Activated T-helper 1 cell treated with anti-CD3 and anti-CD28 coated beads, Interleukin-12 subunit alpha, Interleukin-12 subunit beta, Interleukin-2, Interleukin-4 antibody, amounts not matched to agents 30 ng/mL and 10 ng/mL and 1 ng/mL, durations not matched to agents 14 hours and 24 hours and 36 hours (primary cell): ENCODE measurements at places on chromosomes 13 and 19.

DNA sequence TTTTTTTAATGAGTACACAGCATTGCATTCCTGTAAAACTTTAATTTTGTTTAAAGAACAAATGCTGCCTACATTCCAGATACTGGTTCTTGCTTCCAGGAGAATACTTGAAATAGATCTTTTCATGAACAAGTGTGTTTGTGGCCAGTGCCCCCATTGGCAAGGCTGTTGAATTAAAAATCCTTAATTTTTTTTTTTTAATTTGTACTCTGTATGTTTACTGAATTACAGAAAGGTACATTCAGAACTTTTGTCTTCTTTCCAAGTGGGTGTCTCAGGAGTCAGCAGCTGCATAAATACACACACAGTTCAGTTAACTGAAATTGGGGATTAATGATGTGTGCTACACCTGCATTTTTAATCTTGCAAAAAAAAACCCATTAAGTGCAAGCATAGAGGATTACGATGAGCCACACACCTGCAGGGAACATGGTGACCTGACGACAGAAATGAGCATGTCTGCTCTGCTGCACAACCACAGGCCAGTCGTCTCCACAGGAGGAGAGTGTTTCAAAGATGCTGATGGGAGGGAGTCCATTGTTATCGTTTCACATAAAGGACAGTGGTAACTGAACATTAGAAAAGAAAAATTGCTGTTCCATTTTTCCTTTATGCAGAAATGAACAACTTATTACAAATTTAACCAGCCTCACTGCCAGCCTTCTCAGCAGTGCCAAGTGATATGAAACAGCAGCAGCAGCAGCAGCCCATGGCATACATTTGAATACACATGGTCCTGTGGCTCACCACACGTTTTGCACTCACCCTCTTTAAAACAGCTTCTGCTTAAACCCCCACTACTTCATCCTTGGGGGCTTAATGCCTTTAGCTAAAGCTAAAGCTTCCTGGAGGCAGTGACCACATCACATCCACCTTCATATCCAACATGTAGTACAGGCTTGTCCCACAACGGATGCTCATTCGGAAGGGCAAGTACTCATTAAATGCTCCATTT is 72.3 kb upstream of the RFC3 start:
- no peak for DNase-seq

- DNase-seq: no peak
Measured at GRCh38 chr13:25110956-25111584, 15.1 kb downstream of the PABPC3 start.

DNA sequence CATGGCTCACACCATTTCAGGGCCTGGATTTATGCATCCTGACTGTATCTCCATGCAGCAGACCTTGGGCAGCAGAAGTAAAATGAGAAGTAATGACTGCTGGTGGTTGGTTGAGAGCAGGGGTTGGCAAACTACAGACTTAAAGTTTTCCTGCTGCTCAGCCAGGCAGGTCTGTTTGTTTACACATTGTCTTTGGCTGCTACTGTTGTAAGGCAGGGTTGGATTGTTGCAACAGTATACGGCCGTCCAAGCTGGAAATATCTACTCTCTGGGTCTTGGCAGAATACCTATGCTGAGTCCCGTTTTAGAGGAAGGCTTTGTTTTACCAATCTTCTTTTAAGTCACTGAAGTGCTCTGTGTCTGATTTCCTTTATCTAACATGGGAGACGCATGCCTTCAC is 13.5 kb downstream of the SNRNP70 start:
- no peak for DNase-seq

- peak; percentile 72 for DNase-seq
Measured at GRCh38 chr19:6801485-6802086, 29.1 kb downstream of the VAV1 start.

DNA sequence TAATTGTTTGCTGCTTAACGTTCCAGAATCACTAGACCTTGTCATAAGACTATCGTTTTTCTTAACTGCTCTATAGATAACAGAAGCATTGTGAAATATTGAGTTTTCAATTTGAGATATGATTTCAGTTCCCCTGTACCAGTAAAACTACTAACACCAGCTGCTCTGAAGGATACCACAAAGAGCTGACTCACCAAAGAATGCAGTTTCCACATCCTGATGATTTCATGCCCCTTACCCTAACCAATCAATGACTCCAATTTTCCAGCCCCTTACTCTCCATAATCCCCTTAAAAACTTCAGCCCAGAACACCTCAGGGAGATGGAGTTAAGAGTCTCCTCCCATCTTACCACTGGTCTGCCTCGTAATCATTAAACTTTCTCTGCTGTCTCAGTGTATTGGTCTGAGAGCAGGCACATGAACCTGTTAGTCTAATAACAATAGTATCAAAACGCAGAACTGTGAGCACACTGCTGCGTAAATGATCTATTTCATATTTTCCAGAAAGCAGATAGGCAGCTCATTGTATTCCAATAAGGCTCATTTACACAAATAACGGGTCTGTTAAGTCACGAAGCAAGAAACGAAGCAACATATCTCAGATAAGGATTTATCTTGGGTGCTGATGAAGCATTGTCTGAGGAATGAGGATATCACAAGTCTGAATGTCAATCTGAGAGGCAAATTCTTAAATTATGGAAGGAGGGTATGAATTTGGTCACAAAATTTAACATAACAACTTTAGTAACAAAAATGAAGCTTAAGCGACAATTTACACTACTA is 14.1 kb upstream of the CCNA1 start:
- DNase-seq: no peak

- DNase-seq: no peak
Measured at GRCh38 chr13:113947311-113948033, 26.4 kb downstream of the C13orf46 start.

DNA sequence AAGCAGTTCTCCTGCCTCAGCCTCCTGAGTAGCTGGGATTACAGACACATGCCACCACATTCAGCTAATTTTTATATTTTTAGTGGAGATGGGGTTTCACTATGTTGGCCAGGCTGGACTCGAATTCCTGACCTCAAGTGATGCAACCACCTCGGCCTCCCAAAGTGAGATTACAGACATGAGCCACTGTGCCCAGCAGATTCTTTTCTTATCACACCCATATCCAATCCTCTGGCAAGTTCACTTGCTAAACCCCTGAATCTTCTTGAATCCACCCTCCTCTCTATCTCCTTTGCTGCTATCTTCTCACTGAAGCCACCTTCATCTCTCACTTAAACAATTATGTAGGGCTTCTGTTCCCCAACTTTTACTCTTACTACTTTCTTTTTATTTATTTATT is 17.5 kb downstream of the TMEM143 start:
- no peak for DNase-seq

DNA sequence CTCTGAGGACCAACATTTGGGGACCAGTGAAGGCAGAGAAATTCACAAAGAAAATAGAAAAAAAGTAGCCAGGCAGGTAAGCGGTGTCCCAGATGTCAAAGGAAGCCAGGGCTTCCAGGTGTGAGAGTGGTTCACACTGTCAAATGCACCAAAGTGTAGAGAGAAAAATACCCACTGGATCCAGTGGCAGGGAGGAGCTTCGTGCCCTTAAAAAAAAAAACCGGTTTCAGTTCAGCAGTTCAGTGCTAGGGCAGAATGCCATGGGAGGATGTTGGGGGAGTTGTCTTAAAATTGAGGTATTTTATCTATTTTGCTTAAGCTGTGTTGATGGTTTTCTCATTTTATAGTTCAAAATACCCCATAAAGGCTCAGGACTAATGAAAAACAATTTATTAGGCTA is 47.8 kb upstream of the C1QTNF9 start:
- no peak for DNase-seq

GRCh38 chr13:74136084-74136658 is 2.0 kb upstream of the KLF12 start:
- no peak for DNase-seq

- no peak for DNase-seq
Measured at GRCh38 chr13:85009447-85009846, 789.8 kb downstream of the SLITRK6 start.

DNA sequence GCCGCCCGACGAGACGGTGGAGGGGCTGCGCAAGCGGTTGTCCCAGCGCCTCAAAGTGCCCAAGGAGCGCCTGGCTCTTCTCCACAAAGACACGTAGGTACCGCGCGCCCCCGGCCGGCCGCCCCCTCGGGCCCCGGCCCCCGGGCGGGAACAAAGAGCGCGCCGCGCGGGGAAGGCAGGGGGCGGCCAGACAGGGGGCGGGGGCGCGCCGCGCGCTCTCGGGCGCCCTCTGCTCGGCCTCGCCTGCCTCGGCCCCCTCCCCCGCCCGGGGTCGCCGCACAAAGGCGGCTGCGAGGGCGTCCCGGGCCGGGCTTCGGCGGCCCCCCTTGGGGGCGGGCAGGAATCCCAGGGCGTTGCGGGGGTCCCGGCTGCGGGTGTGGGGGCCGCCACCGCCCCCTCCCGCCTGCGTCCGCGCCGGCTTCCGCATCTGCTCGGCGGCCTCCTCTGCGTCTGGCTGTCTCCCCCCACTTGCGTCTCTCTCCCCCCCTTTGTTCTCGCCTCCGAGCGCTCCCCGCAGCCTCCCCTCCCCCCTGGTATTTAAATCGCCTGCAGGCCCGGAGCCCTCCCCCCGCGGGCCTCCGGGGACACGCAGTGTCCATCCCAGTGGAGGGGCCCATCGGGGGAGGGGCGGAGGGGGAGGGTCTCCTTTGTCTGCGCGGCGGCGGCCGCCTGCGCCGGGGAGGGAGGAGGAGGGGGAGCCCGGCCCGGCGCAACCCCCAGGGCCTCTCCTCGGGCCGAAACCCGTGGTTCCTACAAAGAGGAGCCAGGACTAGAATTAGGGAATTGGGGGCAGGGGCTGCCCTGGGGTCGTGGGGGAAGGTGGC is 2.3 kb downstream of the MIDN start:
- DNase-seq: no peak

DNA sequence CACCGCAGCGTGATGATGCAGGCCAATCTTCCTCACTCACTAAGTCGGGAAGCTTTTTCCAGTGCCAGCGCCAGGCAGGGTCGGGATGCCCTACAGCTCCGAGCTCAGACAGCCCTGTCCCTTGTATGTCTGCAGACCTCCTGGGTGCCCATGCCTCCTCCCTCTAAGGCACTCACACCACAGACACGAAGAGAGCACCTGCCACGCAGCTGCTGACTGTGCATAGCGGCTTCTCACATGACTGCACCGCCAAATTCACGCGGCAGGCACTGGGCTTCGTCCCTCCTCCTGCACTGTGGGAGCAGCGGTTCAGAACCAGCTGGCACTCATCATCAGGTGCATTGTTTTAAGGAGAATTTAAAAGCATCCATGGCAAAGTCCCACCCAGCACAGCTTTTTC is 88.1 kb downstream of the SLC7A1 start:
- no peak for DNase-seq

DNA sequence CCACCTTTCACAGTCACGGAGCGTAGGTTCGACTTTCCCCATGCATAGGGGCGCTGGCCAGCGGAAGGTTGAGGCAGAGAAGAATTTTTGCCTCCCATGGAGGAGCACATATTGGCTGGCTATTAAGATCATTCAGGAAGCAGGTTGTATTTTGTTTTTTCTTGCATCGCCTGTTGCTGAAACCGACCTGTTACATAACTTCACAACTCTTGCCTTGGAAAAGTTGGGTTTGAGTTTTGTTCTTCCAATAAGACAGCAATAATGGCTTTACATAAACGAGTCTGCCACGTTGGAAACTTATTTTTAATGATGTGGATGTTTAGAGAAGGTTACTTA is 1.4 kb downstream of the UPF1 start:
- no peak for DNase-seq

DNA sequence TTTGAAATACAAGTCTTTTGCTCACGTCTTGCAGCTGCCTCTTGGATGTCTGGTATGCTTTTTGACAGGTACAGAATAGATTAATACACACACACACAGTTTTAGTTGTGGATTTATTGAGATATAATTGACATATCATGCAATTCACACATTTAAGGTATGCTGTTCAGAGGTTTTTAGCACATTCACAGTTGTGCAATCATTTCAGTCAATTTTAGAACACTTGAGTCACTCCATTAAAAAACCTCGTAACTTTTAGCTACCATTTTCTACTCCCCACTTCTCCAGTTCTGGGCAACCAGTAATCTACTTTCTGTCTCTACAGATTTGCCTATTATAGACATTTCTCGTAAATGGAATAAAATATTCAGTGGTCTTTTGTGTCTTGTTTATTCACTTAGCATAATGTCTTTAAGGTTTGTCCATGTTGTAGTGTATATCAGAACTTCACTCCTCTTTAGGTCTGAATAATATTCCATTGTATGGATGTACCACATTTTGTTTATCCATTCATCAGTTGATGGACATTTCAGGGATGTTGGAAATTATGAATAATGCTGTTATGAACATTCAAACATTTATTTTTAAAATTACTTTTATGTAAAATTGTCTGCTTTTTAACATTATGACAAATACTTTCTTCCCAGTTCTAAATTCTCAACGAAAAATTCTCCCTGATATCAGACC is 2.5 kb upstream of the ZMYM2 start:
- DNase-seq: no peak

GRCh38 chr13:50388481-50388880 is 373.2 kb downstream of the KCNRG start:
- no peak for DNase-seq

- no peak for DNase-seq
Measured at GRCh38 chr13:95745752-95746151, 68.8 kb downstream of the DNAJC3 start.

DNA sequence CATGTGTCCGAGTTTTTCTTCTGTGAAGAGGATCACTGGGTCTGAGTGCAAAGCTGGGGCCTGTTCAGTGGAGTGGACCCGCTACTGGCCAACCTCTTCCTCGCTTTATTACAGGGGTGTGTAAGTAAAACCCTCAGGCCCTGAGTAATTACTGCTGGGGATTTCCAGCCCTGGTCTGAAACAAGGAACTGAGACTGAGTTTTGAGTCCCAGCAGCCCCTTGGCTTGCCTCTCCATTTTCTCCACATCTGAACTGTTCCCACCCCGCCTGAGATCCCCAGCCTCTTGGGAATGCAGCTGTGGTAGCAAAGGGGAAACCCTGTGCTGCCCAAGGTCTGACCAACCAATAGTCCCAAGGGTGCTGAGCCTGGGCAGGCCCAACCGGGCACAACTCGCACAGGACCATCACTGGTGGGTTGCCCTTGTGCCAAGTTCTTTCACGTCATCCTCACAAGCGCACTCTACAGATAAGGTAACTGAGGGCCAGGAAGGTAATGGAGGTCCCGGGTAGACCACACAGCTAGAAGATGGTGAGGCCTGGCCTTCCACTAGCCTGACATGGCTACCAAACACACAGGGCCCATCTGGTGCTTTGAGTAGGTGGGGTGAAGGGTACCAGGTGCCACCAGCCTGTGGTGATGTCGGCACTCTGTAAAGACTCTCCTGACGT is 13.7 kb upstream of the SLC35E1 start:
- peak; percentile 36 for DNase-seq

GRCh38 chr13:24680258-24680920 is at the start of gene ATP12A:
Gene ATP12A, plus strand, starts transcription at chr13:24680408. Its CDS starts 336 bp downstream, at chr13:24680744.
- DNase-seq: peak; percentile 5

GRCh38 chr13:30832845-30833332 is 73.2 kb upstream of the MEDAG start:
- DNase-seq: no peak
